Osteocyte (in vitro differentiated cells): ENCODE measurements at places on chromosomes 1 and 21.

DNA sequence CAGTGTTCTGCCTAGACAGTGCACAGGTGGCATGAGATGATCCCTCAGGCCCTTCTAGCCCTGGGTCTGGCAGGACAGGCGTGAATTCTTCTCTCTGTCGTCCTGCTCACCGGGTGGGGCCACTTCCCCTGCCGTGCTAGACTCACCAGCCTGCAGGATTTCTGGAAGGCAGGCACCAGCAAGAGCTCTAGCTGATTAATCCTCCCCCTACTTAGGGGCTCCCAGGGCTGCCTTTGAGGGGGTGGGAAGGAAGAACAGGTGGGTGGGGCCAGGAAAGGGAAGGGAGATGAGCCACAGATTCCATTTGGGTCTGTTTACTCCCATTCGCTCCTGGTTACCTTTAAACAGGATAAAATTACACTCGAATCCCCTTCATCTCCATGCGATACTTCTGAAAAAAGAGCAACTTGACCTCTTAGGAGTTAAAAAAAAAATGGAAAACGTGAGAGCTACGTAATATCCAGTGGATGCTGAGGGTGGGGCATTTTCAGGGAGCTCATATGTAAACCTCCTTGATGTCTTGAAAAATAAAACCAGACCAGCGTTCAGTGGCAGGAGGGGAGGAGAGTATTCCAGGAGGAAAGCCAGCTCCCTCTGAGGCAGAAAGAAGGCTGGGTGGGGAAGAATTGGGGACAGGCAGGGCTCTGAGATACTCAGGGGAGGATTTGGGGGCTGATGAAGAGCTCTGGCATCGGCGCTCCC, 665.5 kb downstream of the PTPRU start:
- no peak for DNase-seq

GRCh38 chr1:50566405-50566804, 143.2 kb upstream of the DMRTA2 start:
- DNase-seq, result no peak

DNA sequence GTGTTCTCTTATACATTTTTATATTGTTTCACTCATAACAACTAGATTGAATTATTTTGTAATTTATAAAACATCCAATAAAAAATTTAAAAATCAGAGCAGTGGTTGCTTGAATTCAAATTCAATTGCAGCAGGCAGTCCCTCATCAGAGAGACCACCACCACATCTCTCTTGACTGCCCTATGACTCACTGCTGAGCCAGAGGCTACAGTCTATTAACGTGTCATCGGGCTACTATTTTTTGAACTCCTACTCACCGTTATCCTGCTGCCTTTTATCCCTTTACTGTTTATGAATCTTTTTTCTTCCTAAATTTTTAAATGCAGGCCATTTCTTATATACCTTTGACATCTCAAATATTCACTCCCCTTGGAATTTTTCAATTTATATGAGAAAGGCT, 144.7 kb downstream of the BARHL2 start:
- no peak for DNase-seq

GRCh38 chr1:248140846-248141245, 4.1 kb upstream of the OR2M5 start:
- DNase-seq, result no peak

DNA sequence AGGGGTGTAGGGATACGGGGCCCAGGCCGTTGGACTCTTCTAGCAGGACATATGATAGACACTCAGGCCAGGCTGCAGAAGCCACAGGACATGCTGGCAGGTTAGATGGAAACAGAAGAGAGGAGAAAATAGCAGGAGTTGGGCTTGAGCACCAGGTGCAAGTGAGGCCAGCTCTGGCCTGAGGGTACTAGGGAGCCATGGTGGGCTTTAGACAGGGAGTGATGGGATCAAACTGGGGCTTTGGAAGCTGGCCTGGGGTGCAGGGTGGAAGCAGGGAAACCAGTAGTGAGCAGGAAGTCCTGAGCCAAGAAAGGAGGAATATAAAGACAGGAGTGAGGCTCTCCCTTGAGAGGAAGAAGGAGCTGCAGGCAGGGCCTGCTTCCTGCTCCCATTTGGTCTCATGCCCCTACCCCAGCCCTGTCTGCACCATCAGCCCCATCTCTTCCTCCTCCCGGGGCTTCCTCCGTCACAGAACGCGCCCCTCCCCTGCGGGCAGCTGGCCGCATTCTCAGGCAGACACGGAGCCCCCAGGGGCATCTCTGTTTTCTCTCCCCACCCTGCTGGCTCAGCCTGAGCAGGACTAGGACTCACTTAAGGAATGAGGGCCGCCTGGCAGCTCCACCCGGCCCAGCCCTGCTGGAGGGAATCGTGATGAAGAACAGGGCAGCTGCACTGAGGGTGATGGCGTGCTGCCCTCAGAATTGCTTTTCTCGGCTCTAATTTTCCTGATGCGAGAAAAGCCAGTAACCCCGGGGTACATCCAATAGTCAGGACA, 165.5 kb upstream of the TMEM51 start:
- peak; percentile 93 for DNase-seq

- DNase-seq, result no peak
Measured at GRCh38 chr1:11391327-11391726, 87.6 kb upstream of the DISP3 start.
